Lung (tissue), 17 donors: ENCODE measurements at places on chromosomes 7 and 10.

- no peak overlapping the region for H3K27ac ChIP-seq
- peak; percentile 72 for DNase-seq
- H3K4me3 ChIP-seq, result no peak overlapping the region
- no peaks in the 10 kb centered on the region for H3K4me1 ChIP-seq
These were observed 44.0 kb upstream of the HPSE2 start for GRCh38 chr10:99279626-99280111.

- H3K4me3 ChIP-seq, result no peak overlapping the region
- H3K27me3 ChIP-seq, result peaks cover 8% of the 10 kb centered on the region
- H3K27ac ChIP-seq, result no peak overlapping the region
- H3K4me1 ChIP-seq, result peaks cover 11% of the 10 kb centered on the region
- no peaks in the 10 kb centered on the region for H3K36me3 ChIP-seq
These were observed 2.9 kb upstream of the NKX6-2 start for GRCh38 chr10:132788831-132789219.

DNA sequence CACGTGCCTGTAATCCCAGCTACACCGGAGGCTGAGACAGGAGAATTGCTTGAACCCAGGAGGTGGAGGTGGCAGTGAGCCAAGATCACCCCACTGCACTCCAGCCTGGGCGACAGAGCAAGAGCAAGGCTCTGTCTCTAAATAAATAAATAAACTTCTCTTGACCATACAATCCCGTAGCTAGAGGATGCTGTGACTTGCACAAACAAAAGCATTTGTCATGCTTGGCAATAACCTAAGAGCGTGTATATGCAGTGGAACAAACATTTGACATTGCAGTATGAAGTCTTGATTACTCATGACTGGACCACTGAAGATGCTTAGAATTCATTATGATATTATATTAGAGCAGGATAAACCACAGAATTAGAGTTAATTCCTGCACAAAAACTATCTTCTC, 1.4 kb upstream of the C7orf57 start:
- no peak for DNase-seq
- H3K36me3 ChIP-seq, result no peaks in the 10 kb centered on the region
- peaks cover 9% of the 10 kb centered on the region for H3K4me1 ChIP-seq
- H3K4me3 ChIP-seq, result no peak overlapping the region
- peaks cover 15% of the 10 kb centered on the region for H3K27me3 ChIP-seq
- H3K27ac ChIP-seq, result no peak overlapping the region

GRCh38 chr10:23063973-23064812, 31.2 kb upstream of the MSRB2 start:
- peaks cover 3% of the 10 kb centered on the region for H3K4me1 ChIP-seq
- no peak overlapping the region for H3K4me3 ChIP-seq
- DNase-seq, result no peak
- no peaks in the 10 kb centered on the region for H3K27me3 ChIP-seq
- H3K36me3 ChIP-seq, result no peaks in the 10 kb centered on the region

DNA sequence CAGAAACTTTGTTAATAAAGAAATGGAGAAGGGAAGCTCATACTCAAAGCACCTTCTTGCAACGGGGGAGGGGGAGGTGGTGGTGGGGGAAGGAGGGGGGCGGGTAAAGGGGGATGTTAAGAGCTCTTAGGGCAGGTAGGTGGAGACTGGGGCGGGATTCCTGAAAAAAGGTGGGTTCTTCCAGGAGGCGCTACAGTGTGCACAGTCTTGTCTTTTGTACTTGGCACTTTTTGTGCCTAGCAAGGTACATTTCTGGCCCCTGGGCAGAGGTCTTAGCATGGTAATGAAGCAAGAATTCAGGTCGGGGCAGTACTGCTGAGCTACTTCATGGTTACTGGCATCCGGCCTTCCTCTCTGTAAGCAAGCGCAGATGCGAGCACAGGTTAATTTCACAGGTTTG, 15.2 kb upstream of the LAMB4 start:
- no peaks in the 10 kb centered on the region for H3K36me3 ChIP-seq
- peaks cover 2% of the 10 kb centered on the region for H3K4me1 ChIP-seq

- H3K27me3 ChIP-seq, result no peaks in the 10 kb centered on the region
- DNase-seq, result peak; percentile 63
These were observed 460 bp downstream of the ANXA11 start for GRCh38 chr10:80204677-80205476.

DNA sequence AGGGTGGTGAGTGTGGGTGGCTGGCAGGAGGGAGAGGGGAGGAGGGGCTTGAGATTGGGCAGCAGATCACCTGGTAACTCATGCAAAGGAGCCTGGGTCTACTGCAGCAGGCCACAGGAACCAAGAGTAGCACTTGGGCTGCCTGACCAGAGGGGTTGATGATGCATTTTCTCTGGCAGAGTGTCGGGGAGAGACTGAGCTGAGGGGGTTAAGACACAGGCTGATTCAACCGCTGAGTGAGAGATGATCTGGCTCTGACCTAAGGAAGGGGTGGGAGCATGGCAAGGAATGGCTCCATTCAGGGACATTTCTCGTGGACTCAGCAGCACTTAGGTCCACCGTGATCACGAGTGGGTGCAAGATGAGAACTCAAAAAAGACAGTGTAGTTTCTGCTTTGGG, 115.5 kb upstream of the STK17A start:
- no peaks in the 10 kb centered on the region for H3K4me1 ChIP-seq
- H3K36me3 ChIP-seq, result no peaks in the 10 kb centered on the region
- no peak overlapping the region for H3K4me3 ChIP-seq
- no peak overlapping the region for H3K27ac ChIP-seq
- H3K27me3 ChIP-seq, result no peaks in the 10 kb centered on the region

DNA sequence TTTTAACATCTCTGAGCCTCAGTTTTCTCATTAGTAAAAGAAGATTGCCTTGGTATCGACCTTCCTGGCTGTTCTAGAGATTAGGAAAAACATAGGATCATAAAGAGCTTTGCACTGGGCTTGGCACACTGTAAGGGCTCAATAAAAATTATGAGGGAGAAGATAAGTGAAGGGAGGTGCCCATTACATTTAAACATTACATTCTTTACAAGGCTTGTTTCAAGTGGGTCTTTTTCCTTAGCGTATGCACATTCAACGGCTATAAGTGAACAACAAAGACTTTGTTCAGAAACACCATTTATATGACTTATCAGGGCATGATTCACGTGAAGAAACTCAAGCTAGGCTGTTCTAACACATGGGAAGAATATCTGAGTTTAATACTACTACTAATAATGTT, 351.9 kb upstream of the NPVF start:
- no peak overlapping the region for H3K4me3 ChIP-seq
- H3K27me3 ChIP-seq, result no peaks in the 10 kb centered on the region
- H3K4me1 ChIP-seq, result no peaks in the 10 kb centered on the region
